ENCODE measurements at places on chromosomes 6 and 20. TPM values are rescaled to one million over a fixed set of nuclear protein-coding genes. Genes with fewer than 3 reads are reported as not detected.

DNA sequence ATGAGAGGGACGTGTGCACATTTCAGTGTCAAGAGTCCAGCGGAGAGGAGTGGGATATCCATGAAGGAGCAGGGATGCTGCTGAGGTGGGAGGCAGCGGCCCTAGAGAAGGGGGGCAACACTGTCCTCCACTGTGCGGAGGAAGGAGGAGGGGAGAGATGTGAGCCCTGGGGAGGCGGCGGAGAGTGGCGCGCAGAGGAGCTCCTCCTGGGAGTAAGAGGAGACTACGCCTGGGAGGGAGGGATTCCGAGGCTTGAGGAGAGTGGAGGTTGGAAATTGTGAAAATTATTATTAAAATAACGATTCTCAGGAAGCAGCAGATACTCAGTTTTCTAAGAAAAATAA is 142.7 kb downstream of the CEP57L1 start:
- DNase-seq, result no peak

DNA sequence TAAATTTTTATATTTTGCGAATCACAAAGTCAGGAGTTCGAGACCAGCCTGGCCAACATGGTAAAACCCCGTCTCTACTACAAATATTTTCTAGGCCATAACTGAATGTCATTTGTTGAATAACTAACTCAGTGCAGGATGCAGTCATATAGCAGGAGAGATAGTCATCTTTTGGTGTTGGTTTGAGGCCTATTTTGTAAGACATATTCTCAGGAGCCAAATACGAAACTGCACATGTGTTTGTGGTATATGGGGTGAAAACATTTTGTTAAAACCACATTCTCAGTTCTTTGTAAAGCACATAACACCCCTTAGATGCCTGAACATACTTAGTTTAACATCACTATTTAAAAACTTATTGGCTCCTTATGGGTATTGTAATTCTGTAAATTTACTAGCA is 4.7 kb upstream of the ENPP5 start:
- no peak for DNase-seq

DNA sequence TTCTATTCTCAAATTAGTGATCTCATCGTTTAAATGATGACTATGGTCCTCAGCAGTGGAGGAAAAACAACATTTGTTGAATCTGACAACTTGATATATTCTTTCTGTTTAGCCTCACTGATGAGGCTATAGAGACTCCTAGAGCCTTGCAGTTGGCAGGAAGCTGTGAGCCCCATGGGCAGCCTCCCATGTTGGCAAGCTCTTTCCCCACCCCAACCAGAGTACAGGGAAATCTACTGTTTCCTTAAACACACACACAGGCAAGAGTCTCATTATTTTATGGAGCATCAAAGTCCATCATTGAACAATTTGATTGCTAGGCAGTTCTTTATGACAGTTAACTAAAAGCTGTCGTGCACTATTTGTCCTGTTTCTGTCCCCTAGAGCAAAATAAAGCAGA is 498.2 kb upstream of the CITED2 start:
- DNase-seq, result no peak

DNA sequence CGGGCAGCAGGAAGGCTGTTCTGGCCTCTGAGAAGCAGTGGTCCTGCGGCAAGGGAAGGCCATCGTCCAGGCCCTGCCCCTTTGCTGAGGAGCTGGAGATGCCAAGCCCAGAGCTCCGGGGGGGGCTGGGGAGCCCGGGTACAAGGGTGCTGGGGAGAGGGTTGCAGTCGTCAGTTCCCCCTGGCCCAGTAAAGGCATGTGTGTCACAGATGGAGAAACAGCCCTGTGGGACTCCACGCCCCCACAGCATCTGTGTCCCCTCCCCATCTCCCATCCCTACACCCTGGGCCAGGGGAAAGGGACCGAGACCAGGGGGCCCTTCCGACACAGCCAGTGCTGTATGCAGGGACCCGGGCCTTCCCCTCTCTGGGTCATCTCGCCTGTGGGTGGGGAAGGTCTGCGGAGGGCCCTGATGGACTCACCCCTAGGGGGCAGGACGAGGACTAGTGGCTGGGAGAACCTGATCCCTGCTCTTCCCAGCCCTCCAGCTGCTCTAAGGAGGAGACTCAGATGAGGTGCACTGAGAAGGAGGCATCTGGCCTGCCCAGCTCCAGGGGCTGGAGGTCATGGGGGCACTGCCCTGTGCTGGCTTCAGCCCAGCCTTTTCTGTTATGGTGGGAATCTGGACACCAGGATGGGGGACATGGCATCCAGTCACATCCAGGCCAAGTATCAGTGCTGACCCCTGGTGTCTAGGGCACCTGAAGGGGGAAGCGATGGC is 609 bp downstream of the MYL9 start:
- peak; percentile 75 for DNase-seq

DNA sequence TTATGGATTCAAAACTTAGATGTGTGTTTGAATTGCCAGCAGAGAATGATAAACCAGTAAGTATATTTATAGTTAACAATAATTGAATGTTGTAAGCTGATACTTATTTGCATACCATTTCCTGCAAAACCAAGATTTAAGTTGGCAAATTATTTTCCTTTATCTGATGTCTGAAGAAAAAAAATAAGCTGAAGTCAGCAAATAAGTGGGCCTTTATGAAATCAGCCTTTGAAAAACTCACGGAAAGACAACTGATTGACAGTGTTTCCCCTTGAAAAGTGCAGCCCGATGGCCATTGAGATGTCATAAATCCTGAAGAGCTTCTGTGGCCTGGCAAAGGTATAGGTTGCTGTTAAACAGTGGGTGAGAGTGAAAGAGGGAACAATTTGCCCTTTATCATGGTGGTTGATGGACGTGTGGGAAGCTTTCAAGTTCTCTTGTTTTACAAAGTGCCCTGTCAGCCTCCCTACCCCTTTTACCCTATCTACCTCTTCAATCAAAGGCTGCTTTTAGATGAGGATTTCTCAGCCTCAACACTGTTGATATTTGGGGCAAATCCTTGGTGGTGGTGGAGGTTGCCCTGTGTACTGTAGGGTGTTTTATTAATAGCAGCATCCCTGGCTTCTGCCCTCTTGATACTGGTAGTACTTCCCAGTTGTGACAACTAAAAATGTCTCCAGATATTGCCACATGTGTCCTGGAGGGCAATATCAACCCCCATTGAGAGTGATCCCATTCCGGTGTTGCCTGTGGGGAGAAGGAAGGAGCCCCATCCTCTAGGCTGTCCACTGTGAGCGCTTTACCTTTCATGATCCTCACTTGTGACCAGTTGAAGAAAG is 50.2 kb downstream of the VAPB start:
- DNase-seq, result no peak

GRCh38 chr6:40325041-40325440 is 262.1 kb downstream of the LRFN2 start:
- no peak for DNase-seq

- no peak for DNase-seq
Observed at GRCh38 chr6:52360028-52360427, 1.9 kb upstream of the PAQR8 start.

DNA sequence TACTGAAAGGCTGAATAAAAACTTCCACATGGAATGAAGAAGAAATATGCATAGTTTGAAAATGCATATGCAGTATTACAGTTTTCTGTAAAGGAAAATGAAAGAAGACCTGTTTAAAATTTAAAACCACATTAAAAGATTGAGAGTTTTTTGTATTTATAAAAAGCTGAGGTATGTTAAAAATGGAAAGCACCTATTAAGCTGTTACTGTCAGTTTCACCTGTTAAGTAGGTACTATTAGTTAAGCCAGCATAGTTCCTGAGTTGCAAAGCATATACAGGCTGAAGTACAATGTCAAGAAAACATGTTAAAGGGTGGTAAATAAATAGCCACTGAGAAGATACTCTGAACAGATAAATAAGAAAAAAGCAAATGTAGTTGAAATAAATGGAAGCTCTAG is 69.9 kb downstream of the ATXN1 start:
- DNase-seq, result no peak

GRCh38 chr6:2140438-2141128 is 104.8 kb downstream of the GMDS start:
- no peak for DNase-seq

DNA sequence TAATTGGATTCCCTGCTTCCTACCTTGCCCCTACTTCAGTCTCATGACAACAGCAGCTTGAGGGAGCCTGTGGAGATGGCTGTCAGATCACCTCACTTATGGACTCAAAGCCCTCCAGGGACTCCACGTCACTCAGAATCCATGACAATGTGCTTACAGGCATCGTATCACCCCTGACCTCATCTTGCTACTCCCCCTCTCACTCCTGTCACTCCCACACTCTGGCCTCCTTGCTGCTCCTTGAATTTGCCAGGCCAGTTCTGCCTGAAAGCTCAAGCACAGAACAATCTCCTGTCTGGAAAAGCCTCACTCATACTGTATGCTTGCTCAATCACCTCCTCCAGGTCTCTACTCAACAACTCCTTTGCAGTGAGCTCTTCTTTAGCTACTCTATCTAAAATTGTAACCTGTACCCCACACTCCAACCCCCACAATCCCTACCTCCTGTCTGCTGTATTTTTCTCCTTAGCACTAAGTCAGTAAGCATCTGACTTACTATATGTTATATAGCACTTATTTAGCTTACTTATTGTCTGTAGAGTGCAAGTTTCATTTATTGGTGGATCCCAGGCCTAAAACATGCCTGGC is 10.7 kb upstream of the GSTA4 start:
- no peak for DNase-seq

KIF13A gene
- 89.2 TPM for total RNA-seq

CENPQ gene
- 3.8 TPM for total RNA-seq

CD24 gene
- 0.94 TPM for total RNA-seq

Data from aorta (tissue), 5 donors.